ENCODE measurements at places on chromosomes 6 and 20.
A peak's percentile ranks its signal among the peaks of the same experiment; 100 is the strongest.

DNA sequence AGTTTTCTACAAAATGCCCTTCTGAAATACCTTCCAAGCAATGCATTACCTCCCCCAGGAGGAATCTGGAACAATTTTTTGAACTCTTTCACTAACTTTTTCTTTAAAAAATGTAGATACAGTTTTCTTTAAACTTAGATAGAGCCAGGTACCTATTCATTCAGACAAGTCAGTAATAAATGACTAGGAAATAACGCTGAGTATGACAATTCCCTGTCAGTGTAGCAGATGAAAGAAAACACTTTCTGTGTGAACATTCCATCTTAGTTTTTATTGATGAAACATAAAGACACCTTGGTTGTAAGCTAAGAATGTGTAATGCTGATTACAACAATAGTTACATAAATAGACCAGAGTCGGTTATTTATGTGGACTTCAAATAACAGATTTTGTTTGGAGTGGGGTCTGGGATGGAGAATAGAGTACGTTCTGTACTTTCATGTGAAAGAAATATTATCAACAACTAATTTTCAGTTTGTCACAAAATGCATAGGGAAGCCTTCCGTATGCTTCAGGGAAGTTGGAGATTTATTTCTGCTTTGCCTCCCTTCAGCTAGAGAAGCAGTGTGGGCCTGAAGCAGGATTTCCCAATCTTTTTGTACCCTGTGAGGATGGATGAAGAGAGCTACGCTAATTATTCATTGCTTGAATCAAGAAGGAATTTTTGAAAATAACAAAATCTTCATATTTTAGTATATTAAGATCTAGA is 19.2 kb upstream of the QKI start:
- no peak for DNase-seq

DNA sequence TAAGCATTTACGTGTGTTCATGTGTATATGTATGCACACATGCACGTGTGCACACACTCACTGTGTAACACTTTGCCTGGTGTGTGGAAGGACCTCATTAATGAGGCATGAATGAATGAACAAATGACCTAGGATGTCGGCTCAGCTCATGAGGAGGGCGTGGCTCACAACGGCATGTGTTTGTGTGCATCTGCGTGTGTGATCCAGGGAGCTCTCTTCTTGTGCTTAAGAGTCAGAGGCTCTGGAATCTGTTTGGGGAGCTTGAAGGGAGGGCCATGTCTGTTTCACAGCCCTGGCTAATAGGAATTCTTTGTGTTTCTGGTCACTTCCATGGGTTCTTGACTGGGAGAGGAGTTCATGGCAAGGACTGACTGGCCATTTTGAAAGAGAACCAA is 32.7 kb downstream of the TOX2 start:
- DNase-seq, result no peak

GRCh38 chr6:125922322-125922860 is 34.2 kb upstream of the HINT3 start:
- DNase-seq, result no peak

- DNase-seq, result no peak
These were observed 68.8 kb upstream of the CHD6 start for GRCh38 chr20:41686961-41687360.

DNA sequence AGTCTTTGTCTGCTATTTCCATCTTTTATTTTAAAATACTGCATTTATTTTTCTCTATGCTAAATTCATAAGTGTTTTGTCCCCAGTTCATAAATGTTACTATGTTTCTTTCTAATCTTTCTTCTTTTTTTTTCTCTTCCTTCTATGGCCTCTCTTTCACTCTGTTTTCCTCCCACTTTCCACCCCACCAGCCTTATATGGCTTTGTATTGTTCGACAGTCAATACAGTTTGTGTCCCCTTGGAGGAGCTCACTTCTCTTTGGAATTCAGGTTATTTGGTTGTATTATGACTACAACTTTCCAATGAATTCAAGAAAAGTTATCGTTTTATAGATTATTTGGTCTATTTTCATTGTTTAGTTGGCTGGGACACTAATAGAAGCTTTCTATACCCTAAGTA is 393.5 kb downstream of the NKAIN2 start:
- no peak for DNase-seq

DNA sequence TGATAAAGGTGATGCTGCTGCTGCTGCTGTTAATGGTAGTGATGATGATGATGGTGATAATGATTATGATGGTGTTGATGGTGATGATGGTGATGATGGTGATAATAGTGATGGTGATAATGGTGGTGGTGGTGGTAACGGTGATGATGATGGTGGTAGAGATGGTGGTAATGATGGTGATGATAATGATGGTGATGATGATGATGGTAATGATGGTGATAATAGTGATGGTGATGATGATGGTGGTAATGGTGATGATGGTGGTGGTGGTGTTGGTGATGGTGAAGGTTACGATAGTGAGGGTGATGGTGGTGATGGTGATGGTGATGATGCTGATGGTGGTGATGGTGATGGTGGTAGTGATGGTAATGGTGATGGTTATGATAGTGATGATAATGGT is 132.3 kb downstream of the TFAP2C start:
- no peak for DNase-seq

DNA sequence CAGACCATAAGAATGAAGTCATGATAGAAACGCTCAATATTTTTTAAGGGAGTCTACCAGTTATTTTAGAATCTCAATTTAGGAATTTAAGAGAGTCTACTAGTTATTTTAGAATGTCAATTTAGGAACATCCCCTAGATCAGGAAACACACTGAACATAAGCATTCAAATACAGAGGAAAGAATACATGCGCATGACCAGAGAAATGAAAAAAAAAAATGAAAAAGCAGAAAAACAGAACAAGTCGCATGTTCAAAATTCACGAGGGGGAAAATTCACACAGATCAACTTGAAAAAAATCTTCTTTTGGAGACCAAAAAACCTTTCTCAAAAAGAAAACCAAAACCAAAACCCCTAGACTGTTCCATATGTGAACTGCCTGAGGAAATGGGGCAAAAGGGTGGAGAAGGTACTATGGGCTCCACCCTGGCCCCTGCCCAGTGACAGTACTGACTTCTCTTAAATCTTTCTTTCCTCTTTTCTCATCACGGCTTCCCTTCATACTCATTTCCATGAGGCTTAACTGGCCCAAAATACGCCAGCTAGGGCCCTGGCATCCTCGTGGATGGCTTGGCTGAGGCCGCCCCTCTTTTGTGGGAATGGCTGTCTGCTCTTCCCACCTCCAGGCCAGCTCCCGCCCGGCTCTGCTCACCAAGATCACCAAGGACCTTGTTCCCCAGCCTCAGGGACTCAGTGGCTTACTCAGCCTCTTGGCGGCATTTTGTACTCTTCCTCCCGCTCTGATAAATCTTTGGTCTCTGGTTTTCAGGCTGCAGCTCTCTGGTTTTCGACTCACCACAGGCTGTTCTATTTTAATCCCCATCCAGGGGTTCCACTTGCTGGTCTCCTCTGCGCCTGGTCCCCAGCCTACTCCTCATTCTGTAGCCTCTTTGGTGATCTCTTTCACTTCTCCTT is 11.2 kb downstream of the ZBTB2 start:
- no peak for DNase-seq

DNA sequence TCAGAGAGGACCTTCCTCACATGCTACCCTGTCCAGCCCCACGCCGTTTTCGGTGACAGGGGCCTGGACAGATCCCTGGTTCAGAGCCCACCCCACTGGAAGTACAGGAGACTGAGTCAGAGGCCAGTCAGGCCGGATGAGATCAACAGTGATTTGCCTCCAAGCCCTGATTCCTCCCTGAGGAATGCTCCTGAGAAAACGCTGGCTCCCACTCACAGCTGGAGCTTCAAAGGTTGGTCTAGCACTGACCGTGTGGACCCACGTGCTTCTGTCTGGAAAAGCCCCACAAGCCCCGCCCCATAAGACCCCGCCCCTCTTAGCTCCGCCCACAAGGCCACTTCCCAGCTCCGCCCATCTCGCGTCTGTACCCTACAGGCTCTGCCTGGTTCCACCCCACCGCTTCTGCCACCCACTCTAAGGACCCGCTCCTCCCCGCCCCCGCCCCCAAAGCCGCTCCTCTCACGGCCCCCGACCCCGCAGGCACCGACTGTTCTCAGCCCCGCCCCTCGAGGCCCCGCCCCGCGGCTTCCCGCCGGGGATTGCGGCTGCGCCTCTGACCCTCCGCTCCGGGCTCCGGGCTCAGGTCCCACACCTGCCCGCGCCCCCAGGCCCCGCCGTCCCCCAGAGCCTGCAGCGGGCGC is 64.9 kb upstream of the BHLHE23 start:
- no peak for DNase-seq

DNA sequence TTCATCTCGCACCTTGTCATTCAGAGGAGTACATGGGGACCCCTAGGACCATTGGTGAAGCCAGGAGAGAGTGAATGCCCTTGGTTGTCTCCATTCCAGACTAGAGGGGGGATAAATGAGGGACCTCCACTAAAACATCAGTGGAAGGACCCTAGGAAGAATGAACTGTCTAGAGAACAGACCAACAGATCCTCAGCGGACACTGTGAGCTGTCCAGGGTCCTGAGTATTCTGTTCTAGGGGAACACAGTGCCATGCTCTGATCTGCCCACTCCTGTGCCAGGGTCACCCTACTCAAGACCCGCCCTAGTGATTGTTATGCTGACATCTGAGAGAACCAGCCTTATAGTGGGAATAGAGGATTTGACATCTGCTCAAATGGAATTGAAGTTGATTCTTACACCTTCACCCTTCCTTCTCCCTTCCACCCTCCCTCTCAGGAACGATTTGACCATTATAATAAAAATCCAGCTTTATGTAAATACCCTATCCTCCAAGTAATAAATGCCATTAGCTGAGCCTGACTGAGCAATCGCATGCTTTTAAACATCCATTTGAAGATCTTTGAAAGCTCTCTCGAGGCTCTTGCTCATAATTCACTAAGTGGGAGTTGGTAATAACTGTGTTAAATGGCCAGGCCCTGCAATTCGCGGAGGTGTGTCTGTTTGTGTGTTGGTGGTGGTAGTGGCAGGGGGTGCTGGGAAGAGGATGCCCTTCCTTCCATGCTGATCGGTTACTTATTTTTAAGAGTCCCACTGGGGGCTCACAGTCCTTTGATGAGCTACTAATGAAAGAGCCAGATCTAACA is 43.6 kb upstream of the SLC32A1 start:
- DNase-seq, result peak; percentile 5

- DNase-seq, result no peak
These were observed 33.5 kb downstream of the GHRH start for GRCh38 chr20:37228082-37228481.

DNA sequence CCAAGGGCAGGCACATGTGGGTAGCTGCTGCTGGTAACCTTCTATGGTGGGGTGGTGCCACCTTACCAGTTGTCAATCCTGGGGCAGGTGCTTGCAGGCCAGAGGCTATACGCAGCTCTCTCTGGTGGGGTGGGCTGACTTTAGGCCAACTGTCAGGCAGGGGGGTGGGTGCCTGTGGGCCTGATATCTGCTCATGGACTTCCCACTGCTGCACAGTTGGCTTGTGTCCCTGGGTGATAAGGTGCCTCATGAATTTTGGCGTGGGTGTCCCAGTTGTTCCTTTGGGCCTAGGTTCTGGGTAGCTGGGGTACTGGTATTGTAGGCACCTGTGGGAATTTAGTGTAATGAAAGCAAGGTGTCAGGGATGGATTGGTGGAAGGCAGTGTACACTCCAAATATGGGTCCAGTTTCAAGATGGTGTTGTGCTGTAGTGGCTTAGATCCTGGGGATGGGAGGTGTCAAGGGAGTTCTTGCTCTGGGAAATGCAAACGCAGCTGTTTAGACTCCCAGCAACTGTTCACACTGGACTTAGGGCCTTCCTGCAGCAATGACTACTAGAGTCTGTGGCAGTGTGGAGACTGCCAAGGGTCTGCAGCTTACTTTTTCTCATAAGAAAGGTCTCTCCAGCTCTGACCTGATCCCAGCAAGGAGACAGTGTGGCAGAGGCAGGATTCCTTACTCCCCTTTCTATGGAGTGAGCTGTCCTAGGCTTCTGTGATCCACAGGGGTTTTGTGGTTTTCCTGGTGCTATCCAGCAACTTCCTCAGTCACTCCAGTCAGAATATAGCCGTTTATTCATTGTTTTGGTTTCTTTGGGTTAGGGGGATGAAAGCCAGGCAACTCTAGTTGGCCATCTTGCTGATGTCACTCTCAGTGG is 128.2 kb downstream of the CRYBG1 start:
- DNase-seq, result no peak

DNA sequence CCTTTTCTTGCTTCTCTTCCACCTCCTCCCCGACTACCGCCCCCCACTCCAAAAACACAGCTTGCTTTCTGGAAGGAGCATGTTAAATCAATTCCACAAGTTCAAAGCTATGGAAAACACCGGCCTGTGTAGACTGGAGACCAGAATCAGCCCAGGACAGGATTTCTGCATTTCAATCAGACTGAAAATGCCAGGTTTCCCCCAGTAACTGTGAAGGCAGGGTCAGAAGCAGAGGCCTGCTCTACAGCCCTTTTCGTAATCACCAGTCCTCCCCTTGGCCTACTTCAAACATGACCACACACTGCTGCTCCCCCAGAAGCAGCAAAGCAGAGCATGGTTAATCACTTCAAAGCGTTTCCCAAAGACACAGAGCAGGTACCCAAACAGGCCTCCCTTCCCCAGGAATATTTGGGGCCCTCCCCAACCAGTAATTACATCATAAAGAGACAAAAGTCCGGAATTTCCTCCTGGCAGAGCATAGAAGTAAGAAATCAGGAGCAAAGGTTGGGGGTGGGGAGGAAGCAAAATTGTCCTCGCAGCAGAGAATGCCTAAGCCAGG is 38.4 kb downstream of the ZMYND8 start:
- no peak for DNase-seq

GRCh38 chr20:3277686-3278465 is 38.9 kb upstream of the SLC4A11 start:
- DNase-seq, result no peak

DNA sequence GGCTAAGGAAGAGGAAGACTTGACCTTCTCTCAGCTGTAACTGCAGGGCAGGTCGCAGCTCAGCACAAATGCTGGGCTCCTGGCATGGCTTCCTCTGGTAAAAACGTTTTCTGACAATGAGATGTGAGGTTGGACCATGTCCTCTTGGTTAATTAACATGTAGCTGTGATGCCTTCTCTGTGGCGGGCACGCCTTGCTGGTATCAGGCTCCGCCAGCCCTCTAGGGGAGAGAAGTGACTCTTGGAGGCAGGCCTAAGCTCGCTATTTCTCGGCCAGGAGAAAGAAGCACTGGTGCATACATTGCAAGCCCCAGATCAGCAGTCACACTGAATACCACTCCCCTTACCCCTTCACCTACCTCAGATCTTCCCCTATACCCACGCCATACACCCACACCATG is 65.0 kb downstream of the QRSL1 start:
- no peak for DNase-seq

- DNase-seq, result no peak
These were observed 46.9 kb downstream of the MAP3K4 start for GRCh38 chr6:161038229-161039031.

Data from T follicular helper cell (primary cell).